Panc1 (cell line): ENCODE measurements at places on chromosomes 12 and 14. TPM values are rescaled to one million over a fixed set of nuclear protein-coding genes. Genes with fewer than 3 reads are reported as not detected.

IL26 gene
- not detected for total RNA-seq

CMA1 gene
- total RNA-seq = not detected

ANKS1B gene
- 9.7 TPM for total RNA-seq

KRT8 gene
- total RNA-seq = 6,125 TPM

KIAA0586 gene
- 14.7 TPM for total RNA-seq

CD163L1 gene
- total RNA-seq = not detected

PPP4R4 gene
- total RNA-seq = 1.1 TPM

ANG gene
- total RNA-seq = 1.9 TPM

TCHP gene
- total RNA-seq = 25.0 TPM

- H3K36me3 ChIP-seq = peaks cover 8% of the 10 kb centered on the region
- no peak for DNase-seq
- no peak overlapping the region for H3K27ac ChIP-seq
- H3K4me3 ChIP-seq = no peak overlapping the region
Measured at GRCh38 chr12:57268264-57268663, 17.3 kb upstream of the STAC3 start.

GRCh38 chr14:88473791-88474190 is 81.0 kb downstream of the PTPN21 start:
- H3K4me1 ChIP-seq = no peaks in the 10 kb centered on the region
- no peak overlapping the region for H3K4me3 ChIP-seq
- no peak for DNase-seq
- H3K27me3 ChIP-seq = no peaks in the 10 kb centered on the region
- no peaks in the 10 kb centered on the region; the same call in 1 of the 2 replicates for H3K36me3 ChIP-seq

DNA sequence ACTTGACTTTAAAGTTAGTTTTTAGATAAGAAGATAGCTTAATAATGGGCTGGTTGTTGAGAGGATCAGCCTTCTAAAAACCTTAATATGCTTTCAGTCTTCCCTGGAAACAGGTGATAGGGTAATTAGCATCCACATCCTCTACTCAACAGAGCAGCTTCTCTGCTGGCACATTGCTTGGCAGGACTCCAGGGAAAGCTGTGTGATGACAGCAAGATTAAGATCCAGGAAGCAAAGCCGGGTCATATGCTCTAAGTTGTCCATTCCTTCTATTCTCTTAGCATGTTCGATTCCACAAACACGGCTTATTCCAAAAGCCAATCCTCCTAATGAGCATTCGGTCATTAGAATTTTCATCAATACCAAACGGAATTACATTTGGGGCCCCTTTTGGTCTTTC is 87.0 kb downstream of the HMGA2 start:
- H3K27me3 ChIP-seq = no peaks in the 10 kb centered on the region
- no peaks in the 10 kb centered on the region for H3K36me3 ChIP-seq
- H3K4me3 ChIP-seq = no peak overlapping the region

DNA sequence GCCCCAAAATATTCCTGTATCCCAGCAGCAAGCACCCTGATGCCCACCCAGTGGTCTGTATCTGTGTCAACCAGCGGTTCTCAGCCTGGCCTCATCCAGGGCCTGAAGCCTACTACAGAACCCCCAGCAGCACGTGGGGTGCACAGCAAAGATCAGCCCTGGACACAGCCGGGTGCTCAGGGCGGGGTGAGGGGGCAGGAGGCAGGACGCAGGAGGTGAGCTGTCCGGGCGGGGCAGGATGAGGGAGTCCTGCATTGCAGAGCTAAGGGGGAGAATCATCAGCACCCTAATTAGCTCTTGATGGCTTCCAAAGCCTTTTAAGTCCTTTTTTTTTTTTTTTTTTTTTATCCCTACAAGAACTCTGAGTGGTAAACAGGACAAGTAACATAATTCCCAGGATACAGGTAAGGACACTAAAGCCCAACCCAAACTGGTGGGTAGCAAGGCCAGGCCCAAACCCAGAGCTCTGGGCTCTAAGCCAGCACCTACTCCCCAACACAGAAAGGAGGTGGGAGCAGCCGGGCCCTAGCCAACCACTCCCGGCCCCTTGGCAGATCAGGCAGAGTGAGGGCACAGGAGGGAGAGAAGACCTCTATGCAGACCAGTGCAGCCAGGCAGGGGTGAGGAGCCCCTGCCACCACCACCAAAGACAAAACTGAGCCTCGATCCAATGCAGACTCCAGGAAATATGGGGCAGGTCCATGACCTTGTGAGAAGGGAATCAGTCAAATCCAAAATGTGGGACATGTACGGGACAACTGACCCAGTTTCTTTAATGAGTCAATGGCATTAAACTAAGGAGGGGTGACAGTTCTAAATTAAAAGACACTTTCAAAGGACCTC is 32.3 kb upstream of the EIF5 start:
- no peak for DNase-seq
- no peaks in the 10 kb centered on the region for H3K27me3 ChIP-seq
- no peaks in the 10 kb centered on the region for H3K36me3 ChIP-seq
- H3K4me1 ChIP-seq = no peaks in the 10 kb centered on the region
- no peak overlapping the region for H3K27ac ChIP-seq

DNA sequence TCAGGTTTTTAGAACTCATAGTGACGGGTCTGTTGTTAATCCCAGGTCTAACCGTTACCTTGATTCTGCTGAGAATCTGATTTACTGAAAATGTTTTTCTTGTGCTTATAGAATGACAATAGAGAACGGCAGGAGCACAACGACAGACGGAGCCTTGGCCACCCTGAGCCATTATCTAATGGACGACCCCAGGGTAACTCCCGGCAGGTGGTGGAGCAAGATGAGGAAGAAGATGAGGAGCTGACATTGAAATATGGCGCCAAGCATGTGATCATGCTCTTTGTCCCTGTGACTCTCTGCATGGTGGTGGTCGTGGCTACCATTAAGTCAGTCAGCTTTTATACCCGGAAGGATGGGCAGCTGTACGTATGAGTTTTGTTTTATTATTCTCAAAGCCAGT is 34.4 kb downstream of the PSEN1 start:
- peaks cover 6% of the 10 kb centered on the region for H3K36me3 ChIP-seq
- no peak overlapping the region for H3K27ac ChIP-seq
- no peak overlapping the region for H3K4me3 ChIP-seq
- no peaks in the 10 kb centered on the region for H3K4me1 ChIP-seq
- no peak for DNase-seq
- H3K27me3 ChIP-seq = no peaks in the 10 kb centered on the region

DNA sequence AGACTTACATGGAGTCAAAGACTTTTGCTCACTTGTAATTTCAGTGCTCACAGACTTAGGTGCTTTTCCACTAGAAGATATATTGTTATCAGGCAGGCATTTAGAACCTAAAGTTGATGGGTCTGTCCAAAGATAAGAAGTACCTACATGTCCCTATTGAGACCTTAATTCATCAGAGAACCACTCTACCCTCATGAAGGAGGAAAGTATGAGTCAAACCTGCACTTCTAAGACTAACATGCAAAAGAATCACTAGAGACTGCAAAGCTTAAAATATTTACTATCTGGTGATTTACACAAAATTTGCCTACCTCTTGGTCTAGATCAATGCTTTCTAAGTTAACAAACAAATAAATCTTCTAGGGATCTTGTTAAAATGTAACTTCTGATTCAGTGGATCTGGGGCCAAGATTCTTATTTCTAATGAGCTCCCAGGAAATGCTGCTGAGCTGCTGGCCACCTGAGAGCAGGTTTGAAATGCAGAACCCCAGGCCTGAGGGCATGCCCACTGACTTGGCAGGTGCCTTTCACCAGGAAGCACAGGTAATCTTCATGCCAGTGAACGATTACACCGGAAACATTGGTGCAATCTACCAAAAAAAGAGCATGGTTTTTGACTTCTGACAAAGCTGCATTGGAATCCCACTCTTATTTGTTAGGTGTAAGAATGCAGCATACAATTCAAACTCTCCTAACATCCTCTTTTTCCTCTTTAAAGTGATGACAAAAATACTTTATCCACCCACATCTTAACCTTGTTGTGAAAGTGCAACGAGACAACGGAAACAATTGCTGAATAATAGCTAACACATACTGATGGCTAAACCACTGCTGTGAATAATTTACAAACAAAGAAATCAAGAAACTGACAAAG is 214.2 kb downstream of the ADAMTS20 start:
- no peaks in the 10 kb centered on the region for H3K27me3 ChIP-seq
- peaks cover 19% of the 10 kb centered on the region for H3K4me1 ChIP-seq
- H3K36me3 ChIP-seq = no peaks in the 10 kb centered on the region
- no peak overlapping the region for H3K4me3 ChIP-seq
- DNase-seq = no peak
- peak overlapping the region; percentile 68; the same call in 1 of the 2 replicates for H3K27ac ChIP-seq

DNA sequence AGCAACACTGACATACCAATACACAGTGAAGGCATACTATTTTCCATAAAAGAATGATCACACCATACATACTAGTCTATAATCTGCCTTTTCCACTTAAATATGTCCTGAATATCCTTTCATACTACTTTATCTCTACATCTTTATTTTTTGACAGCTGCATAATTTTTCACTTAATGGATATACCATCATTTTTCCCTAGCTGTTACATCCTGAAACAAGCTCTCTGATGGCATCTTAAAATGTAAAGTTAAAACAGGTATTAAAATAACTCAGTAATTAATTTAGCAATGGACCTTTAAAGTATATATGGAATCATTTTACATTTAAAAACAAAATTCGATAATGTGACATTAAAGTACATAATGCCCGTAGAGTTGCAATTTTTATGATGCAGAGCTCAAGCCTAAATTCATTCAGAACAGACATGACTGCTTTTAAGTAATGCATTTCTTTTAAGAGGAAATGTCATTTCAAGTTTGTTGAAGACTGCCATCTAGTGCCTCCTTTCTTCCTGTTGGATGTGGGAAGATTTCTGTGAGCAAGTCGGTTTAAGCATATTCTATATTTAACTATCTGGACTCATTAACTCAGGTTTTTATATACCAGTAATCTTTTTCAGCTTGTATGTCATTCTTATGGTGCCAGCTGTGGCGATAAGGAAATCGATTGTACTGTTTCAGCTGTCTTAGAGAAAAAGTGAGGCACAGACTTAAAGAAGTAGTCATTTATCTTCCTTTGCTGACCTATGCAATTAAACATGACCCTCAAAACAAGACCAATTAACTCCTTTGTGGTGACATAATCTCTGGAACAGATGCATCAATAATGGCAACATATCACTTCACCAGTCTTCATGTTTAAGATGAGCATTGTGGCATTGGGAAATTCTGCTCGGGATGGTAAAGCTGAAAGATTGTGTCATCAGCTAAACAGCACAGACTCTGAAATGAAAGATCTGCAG is 20.3 kb downstream of the PRICKLE1 start:
- no peaks in the 10 kb centered on the region for H3K36me3 ChIP-seq
- DNase-seq = peak; percentile 25
- no peak overlapping the region for H3K4me3 ChIP-seq
- H3K4me1 ChIP-seq = peaks cover 7% of the 10 kb centered on the region
- no peak overlapping the region for H3K27ac ChIP-seq

DNA sequence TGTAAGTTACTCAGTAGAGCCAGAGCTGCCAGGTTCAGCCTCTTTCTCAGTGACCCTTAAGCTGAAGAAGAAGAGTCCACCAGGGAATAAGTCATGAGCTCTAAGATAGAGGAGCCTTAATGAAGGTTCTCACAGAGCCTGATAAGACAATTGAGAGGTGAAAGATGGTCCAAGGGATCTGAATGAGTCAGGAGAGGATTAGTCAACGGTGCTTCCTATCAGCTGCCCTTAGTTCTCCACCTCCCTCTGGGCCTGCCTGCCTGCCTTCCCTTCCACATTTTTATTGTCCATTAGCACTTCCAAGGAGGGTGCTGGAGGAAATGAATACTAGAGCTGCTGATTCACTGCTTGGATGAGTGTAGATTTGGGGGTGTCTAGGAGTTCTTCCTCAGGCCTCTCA is 161.7 kb upstream of the RMST start:
- no peaks in the 10 kb centered on the region for H3K36me3 ChIP-seq
- no peak overlapping the region for H3K27ac ChIP-seq
- no peaks in the 10 kb centered on the region for H3K27me3 ChIP-seq
- DNase-seq = no peak

DNA sequence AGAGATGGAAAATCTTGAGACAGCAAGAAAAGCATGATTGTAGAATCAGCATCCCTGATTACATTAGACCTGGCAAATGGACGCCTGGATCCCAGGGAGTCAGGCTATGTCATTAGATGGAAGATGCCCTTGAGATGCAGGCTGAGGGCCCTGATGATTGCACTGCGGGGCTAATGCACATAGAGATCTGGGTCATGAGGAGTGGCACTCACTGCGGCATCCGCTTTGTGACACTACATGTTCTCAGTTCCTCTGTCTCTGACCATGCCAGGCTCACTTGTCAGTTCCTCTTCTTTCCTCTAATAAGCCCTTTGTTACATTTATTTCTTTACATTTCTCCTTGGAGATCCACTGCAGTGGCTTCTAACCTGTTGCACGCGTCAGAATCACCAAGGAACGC is 70.1 kb upstream of the GPATCH2L start:
- H3K4me1 ChIP-seq = no peaks in the 10 kb centered on the region
- DNase-seq = no peak
- H3K27ac ChIP-seq = no peak overlapping the region
- H3K36me3 ChIP-seq = no peaks in the 10 kb centered on the region

GRCh38 chr12:4118017-4118510 is 155.5 kb upstream of the CCND2 start:
- H3K27ac ChIP-seq = no peak overlapping the region
- no peak for DNase-seq
- no peak overlapping the region for H3K4me3 ChIP-seq
- H3K27me3 ChIP-seq = no peaks in the 10 kb centered on the region; the same call in 1 of the 2 replicates
- H3K4me1 ChIP-seq = no peaks in the 10 kb centered on the region
- no peaks in the 10 kb centered on the region for H3K36me3 ChIP-seq

- no peak for DNase-seq
- no peaks in the 10 kb centered on the region for H3K36me3 ChIP-seq
- H3K27me3 ChIP-seq = 0 out of 2 replicates have a peak, but pooled peaks cover 2% of the 10 kb centered on the region
- H3K27ac ChIP-seq = no peak overlapping the region
Measured at GRCh38 chr12:68175557-68176061, 16.1 kb upstream of the IFNG start.

GRCh38 chr12:51677284-51677968 is 86.4 kb downstream of the SCN8A start:
- H3K27ac ChIP-seq = no peak overlapping the region
- no peak for DNase-seq
- H3K27me3 ChIP-seq = no peaks in the 10 kb centered on the region
- H3K36me3 ChIP-seq = no peaks in the 10 kb centered on the region
